ENCODE measurements at places on chromosomes 5 and 9. TPM values are rescaled to one million over a fixed set of nuclear protein-coding genes. Genes with fewer than 3 reads are reported as not detected.

The TMEM252 gene
- not detected for total RNA-seq

- H3K27ac ChIP-seq, result no peak overlapping the region
- no peak for DNase-seq
- no peak overlapping the region for H3K4me3 ChIP-seq
These were observed 35.7 kb upstream of the TXN start for GRCh38 chr9:110291921-110292557.

GRCh38 chr5:11797132-11797531, 107.1 kb downstream of the CTNND2 start:
- no peak for DNase-seq
- no peaks in the 10 kb centered on the region for H3K36me3 ChIP-seq
- no peaks in the 10 kb centered on the region for H3K27me3 ChIP-seq
- no peak overlapping the region for H3K4me3 ChIP-seq
- H3K4me1 ChIP-seq, result no peaks in the 10 kb centered on the region
- no peak overlapping the region for H3K27ac ChIP-seq

- no peaks in the 10 kb centered on the region for H3K27me3 ChIP-seq
- H3K27ac ChIP-seq, result no peak overlapping the region
- no peaks in the 10 kb centered on the region for H3K4me1 ChIP-seq
- DNase-seq, result no peak
- no peaks in the 10 kb centered on the region for H3K36me3 ChIP-seq
These were observed 287.0 kb downstream of the SH3GL2 start for GRCh38 chr9:17865881-17866280.

DNA sequence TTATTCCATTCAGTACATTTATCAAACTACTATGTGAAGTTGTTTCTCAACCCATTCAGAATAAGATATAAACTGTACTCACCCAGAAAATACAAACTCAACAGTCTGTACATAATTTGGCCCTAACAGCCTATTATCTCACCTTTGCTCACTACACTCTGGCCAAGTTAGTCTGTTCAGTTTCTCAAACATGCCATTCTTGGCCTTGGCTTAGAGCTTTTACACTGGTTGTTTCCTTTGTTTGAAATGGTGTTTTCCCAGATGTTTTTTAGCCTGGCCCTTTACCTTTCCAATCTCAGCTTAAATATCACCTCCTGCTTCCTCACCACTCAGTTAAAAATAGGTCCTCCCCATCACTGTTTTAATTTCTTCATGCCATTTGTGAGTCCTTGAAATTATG, 13.6 kb downstream of the CDC42SE2 start:
- H3K4me1 ChIP-seq, result peaks cover 21% of the 10 kb centered on the region
- no peak for DNase-seq
- H3K36me3 ChIP-seq, result peaks cover 3% of the 10 kb centered on the region
- no peak overlapping the region for H3K4me3 ChIP-seq
- H3K27me3 ChIP-seq, result no peaks in the 10 kb centered on the region

- no peak overlapping the region for H3K27ac ChIP-seq
- no peaks in the 10 kb centered on the region for H3K4me1 ChIP-seq
- no peaks in the 10 kb centered on the region for H3K36me3 ChIP-seq
- DNase-seq, result no peak
- no peak overlapping the region for H3K4me3 ChIP-seq
- H3K27me3 ChIP-seq, result no peaks in the 10 kb centered on the region
These were observed 651.4 kb downstream of the RAB3C start for GRCh38 chr5:59234236-59234635.

DNA sequence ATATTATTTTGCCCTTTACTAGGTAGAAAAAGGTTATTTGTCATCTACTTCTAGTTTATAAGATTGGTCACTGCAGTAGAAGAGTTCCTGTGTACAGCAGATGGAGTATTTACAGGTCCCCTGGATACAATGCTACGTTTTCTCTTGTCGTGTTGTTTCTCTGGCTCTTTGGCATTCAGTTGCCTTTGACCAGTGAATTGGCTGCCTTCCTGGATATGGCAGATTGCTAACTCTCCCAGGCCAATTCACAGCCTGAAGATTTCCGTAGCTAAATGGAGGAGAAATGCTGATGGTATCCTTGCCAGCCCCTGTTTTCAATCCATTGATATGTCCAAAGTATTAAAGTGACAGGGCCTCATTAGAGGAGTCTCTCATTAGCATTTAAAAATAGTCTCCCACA, 32.5 kb upstream of the GNAQ start:
- H3K27ac ChIP-seq, result no peak overlapping the region
- H3K27me3 ChIP-seq, result no peaks in the 10 kb centered on the region
- no peak for DNase-seq
- H3K36me3 ChIP-seq, result no peaks in the 10 kb centered on the region
- no peak overlapping the region for H3K4me3 ChIP-seq

All from SJSA1 (cell line).